NCI-H524 treated with DMSO at 0.1 percent for 48 hours (cell line): ENCODE measurements at places on chromosomes 4 and X.

DNA sequence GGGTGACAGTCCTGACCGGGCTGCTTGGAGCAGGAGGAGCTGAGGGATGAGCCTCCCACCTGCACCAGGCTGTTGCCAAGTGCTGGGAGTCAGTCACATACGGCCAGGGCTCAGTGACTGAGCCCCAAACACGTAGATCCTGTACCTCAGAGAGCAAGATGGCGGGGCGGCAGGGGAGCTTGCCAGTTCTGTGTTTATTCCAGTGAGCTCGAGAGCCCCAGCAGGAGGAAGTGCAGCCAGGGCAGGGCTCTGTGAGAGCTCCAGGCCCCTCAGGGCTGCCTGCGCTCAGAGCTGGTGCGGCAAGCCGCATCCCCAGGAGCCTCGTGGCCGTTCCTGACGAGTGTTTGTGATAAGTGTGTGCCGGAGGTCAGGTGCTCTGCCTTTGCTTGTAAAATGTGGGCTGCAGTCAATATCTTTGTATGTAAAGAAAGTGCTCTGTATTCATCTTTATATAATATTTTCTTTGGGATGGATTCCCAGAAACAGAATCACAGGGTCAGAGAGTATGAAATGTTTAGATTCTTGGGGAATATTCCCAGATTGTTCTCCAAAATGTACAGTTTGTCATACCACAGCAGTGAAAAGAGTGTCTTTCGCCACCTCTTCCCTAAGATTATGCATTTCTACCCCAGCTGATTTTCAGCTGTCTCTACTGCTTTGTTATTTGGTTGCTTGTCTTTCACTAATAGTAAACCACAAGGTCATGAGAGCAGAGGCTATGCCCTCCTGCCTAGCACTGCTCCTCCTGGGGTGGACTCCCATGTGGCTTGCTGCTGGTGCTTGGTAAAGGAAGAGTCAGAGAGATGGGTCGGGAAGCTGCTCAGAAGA lies 50.3 kb downstream of the NELFA start:
- DNase-seq = no peak

GRCh38 chrX:80285131-80285773 lies 135.0 kb upstream of the TENT5D start:
- no peak for DNase-seq

DNA sequence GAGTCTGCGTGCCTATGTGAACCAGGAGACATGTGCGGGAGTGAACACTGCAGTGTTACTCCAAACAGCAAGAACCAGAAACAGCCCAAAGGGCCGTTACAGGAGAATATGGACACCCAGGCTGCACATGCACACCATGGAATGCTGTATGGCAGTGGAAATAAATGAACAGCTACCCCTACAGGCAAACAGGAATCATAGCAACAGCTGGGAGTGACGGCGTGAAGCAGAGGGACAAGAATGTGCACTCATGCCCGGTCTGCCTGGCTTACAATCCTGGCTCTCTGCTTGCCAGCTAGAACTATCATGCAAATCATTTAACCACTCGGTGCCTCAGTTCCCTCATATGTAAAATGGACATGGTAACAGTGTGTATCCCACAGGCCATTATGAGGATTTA lies 16.6 kb downstream of the GPKOW start:
- DNase-seq = no peak

- DNase-seq = no peak
These were observed 182.8 kb downstream of the BANK1 start for GRCh38 chr4:101973361-101973760.

DNA sequence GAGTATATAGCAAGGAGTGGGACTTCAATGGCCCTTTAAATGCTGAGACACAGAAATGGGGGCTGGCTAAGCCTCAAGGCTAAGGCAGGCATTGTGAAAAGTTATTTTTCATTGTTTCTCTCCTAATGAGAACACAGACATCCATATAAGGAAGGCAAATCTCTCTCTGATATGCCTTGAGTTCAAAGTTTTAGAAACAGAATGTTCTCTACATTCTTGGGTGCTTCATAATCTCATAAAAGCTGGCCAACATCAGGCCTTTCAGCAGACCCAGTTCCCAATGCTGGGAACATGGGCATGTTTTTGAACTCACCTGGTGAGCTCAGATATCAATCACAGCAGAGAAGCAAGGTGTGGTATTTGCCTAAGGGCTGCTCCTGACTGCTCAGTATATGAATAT lies 19.4 kb upstream of the RAB40A start:
- DNase-seq = no peak
